ENCODE measurements at places on chromosomes 12 and 14. TPM values are rescaled to one million over a fixed set of nuclear protein-coding genes. Genes with fewer than 3 reads are reported as not detected.

The C12orf42 gene
- 4.8 TPM for total RNA-seq

The CORO1C gene
- 47.4 TPM for total RNA-seq

The MANSC4 gene
- total RNA-seq = not detected

The CLEC2A gene
- not detected for total RNA-seq

The TEX52 gene
- 0.34 TPM for total RNA-seq

The PIANP gene
- 0.75 TPM for total RNA-seq

The TMTC3 gene
- total RNA-seq = 6.7 TPM

The WDHD1 gene
- 37.9 TPM for total RNA-seq

The CHURC1 gene
- 67.6 TPM for total RNA-seq

The CRACR2A gene
- total RNA-seq = 36.9 TPM

The LRTM2 gene
- total RNA-seq = not detected
